ENCODE measurements at places on chromosomes 11 and 22.

GRCh38 chr22:50531962-50532674 lies 2.3 kb upstream of the TYMP start:
- peak; percentile 52 for DNase-seq

GRCh38 chr22:44570476-44571445 lies 72.7 kb upstream of the RTL6 start:
- DNase-seq = no peak

DNA sequence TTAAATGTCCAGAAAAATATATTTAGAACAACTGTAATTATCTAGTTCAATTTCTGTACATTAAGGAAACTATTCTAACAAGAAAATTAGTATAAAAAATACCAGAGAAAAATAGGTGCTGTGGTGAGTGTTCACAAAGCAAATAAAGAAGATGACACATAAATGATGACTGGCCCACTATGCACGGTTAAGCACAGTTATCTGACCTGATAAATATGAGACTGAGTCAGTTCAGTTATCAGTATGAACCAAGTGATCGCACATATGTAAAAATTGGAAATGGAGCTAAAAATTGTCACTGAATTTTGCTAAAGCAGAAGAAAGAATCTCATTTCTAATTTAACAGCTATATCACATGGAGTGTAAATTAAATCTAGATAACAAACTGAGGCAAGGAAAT lies 18.8 kb upstream of the MAML2 start:
- no peak for DNase-seq

DNA sequence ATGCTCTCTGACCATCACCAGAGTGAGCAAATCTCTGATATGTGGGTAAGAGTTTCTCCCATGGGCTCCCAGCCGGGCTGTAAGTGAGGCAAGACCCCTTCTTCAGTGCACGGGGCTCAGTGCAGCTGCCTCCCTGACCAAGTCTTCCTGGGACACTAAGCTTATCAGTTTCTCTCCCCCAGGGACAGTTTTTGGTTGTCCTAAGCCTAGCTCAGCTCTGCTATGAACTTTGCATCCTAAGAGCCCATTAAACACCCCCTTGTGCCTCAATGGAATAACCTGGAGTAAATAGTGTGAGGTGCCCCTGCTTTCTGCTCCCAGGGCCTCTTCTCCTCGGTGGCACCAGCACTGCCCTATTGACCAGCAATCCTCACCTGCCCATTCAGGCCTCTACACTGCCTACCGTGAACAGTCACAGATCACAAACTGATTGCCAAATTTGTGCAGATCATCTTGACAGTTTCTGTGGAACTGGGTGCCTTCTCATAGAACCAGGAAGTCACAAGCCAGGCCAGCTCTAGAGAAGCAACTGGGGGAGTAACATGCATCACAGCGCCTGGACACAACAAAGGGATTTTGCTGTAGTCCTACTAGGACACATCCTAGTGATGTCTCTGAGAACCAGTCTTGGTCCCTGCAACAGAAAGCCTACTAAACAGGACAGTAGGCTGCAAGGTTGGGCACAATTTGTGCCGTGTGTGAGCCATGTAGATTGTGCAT lies 19.5 kb upstream of the IGLL5 start:
- no peak for DNase-seq

DNA sequence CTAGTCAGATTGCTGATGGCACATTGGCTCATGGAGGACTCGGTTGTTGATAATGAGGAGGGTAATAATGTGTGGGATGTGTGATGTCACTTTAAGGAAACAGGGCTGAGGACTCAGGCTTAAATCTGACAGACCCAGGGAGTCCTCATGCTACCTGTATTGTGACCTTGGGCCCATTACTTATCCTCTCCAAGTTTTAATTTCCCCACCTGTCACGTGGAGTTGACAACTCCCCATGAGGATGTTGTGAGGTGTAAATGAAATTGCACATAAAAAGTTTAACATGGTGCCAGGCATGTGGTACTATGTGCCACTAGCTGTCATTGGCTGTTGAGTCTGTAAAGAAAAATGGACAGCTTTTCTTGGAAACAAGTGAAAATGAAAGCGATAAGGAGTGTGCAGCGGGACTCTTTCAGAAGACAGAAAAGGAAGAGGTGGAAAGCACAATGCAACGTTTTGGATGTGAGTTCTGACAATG lies 15.3 kb downstream of the IL10RA start:
- DNase-seq = no peak

GRCh38 chr11:63404161-63404935 lies 34.8 kb downstream of the SLC22A9 start:
- DNase-seq = peak; percentile 6

- no peak for DNase-seq
These were observed 7.0 kb downstream of the SEPTIN3 start for GRCh38 chr22:41976070-41976901.
